Islet precursor cell (in vitro differentiated cells): ENCODE measurements at places on chromosomes 3 and 15.

DNA sequence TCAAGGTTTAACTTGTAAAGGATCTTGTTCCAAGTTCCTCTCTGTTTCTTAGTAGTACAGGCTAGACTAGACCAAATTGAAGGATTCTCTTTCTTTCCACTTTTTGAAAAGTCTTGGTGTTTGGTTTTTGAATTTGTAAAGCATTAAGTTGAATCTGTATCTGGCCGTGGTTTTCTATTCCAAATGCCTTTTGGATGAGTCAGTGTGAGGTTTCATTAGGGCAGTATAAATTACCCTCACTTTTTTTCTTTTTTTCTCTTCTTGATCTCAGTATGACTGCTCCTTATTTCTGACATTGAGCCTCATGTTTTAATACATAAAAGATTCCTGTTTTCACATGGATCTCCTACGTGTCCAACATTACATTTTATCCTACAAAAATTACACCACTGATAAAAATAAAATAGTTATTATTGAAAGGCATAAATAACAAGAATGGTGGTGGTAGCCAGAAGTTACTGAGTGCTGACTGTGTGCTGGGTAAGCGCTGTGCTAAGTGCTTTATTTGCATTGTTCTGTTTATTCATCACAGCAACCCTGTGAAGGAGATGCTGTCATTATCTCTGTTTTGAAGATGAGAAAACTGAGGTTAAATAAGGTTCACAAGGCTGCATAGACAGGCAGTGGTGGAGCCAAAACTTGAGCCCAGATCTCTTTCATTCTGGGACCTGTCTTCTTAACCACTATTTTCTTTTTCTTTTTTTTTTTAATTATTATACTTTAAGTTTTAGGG is 48.3 kb downstream of the MITF start:
- DNase-seq: no peak

DNA sequence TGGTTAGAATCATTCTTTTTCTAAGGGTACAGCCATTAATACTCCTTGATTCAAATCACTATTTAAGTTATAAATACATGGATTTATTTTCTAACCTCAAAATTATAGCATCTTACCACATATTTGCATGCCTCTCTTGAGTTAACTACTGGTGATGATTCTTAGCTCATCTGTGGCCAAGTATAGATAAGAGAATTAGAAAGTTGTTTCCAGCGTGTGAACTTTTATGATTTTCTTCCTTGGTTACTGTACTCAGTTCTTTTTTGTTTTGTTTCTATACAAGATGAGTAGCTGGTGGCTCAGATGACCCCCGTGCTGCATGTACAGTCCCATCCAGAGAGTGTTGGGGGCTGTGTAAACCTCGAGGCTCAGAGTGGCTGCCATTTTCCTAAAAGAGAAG is 124.6 kb downstream of the IGF1R start:
- DNase-seq: no peak

DNA sequence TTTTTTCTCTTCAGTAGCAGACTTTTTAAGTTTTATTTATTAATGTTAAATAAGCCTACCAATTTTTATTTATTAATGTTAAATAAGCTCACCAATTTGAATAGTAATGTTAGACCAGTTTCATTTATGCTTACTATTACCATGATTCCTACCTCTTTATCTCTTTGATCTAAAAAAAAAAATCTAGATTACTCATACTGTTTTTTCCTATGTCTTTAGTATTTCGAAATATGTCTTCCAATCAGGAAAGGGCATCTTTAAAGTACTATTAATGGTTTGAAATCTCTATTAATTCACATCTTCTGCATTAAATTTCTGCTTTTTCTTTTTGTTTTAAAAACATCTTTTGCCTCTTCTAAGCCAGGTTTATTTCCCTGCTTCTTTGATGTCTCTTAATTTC is 27.5 kb upstream of the MAPKBP1 start:
- DNase-seq: no peak

- DNase-seq: no peak
Measured at GRCh38 chr3:146313746-146314111, 62.8 kb upstream of the PLSCR4 start.

- no peak for DNase-seq
Measured at GRCh38 chr3:108215871-108216270, 6.4 kb downstream of the IFT57 start.

- peak; percentile 43 for DNase-seq
Measured at GRCh38 chr3:47008234-47008796, 28.8 kb downstream of the NBEAL2 start.

- DNase-seq: no peak
Measured at GRCh38 chr3:129256270-129256669, 6.9 kb downstream of the COPG1 start.

GRCh38 chr15:48265135-48265534 is 59.0 kb downstream of the SLC12A1 start:
- DNase-seq: no peak

DNA sequence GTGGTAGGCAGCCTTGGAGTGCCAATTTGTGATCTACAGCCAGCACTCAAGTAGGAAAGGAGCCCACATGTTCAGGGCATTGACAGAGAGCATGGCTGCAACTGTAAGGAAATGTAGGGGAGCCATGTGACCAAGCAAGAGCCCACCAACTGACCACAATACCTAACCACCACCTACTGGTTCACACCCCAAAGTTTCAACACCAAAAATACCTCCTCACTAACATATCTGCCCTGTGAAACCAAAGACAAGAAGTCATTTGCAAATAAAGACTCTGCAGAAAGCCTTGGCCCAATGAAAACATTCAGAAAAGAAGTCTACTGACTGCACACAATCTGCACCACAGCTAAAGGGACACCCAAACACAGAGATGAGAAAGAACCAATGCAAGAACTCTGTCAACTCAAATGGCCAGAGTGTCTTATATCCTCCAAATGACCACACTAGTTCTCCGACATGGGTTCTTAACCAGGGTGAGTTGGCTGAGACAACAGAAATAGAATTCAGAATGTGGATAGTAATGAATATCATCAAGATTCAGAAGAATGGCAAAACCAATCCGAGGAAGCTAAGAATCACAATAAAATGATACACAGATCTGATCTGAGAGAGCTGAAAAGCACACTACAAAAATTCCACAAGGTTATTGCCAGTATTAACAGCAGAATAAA is 40.6 kb downstream of the SLC9C1 start:
- DNase-seq: no peak

- DNase-seq: no peak
Measured at GRCh38 chr3:17932136-17932771, 189.8 kb upstream of the TBC1D5 start.

GRCh38 chr3:11591391-11592282 is 52.1 kb downstream of the VGLL4 start:
- DNase-seq: peak; percentile 98

- no peak for DNase-seq
Measured at GRCh38 chr3:27467545-27467944, 16.6 kb downstream of the SLC4A7 start.

DNA sequence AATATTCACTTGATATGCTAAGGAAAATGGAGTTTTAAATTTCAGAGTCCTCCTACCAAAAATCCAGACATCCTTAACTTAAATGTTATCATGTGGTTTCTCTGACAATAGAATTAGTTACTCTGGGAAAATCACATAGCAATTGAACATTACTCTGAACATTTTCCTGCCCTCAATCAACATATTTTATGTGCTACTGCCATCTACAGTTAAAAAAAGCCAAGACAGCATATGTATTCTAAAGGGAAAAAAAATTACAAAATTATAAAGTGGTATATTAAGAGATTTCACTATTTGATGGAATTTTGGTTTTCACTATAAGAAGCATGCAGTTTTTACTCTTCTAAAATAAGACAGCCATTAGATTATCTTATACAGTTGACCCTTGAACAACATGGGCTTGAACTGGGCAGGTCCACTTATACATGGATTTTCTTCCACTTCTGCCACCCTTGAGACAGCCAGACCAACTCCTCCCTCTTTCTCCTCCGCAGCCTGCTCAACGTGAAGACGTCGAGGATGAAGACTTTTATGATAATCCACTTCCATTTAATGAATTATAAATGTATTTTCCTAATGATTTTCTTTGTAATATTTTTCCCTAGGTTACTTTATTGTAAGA is 122.3 kb downstream of the ATP1B3 start:
- no peak for DNase-seq

DNA sequence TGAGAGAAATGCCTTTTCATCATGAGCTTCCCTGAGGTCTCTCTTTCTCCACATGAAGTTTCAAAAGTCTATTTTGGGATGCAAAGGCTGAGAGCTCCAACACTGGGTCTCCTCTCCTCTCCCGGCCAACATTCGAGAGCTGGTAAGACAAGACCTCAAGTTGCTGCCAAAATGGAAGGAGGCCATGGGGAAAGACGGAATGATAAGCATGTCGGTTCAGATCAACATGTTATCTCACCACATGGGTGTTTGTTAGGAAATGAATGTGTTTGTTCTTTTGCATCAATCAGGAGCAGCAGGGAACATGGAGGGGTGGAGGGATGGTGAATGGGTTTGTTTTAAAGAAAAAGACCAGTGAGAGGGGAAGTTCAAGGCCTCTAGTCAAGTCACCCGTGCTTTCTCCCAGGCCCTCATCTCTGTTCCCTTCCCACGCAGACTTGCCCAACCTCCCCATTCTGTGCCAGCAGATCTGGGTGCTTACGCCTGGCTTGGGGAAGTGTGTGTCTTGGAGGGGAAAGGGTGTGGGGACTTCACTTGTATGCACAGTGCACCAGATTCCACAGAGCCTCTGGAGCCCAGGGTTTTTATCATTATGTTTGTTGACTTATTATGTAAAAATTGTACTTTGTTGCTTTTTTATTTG is 23.5 kb upstream of the ATP10A start:
- no peak for DNase-seq

- no peak for DNase-seq
Measured at GRCh38 chr3:107705046-107705445, 182.3 kb downstream of the BBX start.

DNA sequence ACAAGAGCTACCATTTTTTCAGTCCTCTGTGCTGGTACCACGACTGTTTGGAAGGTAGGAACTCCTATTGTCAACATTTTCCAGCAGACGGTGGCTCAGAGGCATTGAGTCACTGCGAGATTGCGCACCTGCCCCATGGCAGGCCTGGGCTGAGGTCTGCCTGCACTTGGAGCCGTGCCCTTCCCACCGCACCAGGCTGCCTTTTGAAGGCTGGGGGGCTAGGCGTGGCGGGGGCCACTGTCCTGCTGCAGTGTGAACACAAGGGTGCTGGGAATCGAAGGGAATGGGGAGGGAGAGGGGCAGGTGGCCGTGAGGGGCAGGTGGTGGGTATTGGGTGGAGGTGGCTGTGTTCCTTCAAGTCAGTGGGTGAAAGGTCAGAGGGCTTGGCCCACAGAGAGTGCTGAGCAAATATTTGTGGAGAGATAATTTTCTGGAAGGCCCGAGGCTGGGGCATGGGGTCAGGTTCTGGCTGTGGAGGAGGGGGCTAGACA is 16.3 kb downstream of the SNX33 start:
- no peak for DNase-seq

DNA sequence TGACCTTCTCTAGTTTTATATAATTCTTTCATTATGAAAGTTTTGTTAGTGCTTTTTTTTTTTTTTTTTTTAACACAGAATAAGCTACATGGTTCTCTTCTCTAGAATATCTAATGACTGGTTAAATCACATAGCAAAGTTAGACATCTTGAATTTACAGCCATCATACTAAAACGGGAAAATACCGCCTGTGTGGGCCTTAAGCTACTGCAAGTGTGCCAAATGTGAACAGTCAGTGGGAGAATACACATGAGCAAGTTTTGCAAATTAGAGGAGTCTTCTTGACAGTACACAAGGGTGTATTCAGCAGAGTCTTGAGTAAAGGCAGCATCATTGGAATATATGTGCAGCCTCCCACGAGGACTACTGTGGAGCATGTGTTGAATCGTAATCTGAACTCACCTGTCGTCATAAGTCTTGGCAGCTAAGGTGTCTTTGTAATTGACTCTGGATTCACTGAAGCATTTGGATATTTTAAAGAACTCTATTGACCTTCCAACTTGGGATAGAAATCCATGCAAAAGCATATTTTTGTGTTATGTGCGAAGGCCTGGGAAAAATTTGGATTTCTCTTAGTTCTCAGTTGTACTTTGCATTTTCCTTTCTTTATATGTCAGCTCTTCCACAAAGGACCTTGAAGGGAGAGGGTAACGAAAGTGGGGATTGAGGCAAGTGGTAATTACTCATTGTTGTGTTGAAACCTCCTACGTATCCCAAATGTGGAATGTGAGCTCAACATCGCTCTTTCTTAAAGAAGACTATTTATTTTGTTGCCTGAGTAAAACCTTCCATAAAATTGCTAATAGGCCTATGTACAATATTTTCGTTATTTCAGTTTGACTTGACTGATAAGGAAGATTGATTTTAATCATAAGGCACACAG is 117.4 kb downstream of the ATG7 start:
- DNase-seq: no peak

GRCh38 chr15:81334768-81335435 is 11.0 kb upstream of the STARD5 start:
- DNase-seq: no peak

DNA sequence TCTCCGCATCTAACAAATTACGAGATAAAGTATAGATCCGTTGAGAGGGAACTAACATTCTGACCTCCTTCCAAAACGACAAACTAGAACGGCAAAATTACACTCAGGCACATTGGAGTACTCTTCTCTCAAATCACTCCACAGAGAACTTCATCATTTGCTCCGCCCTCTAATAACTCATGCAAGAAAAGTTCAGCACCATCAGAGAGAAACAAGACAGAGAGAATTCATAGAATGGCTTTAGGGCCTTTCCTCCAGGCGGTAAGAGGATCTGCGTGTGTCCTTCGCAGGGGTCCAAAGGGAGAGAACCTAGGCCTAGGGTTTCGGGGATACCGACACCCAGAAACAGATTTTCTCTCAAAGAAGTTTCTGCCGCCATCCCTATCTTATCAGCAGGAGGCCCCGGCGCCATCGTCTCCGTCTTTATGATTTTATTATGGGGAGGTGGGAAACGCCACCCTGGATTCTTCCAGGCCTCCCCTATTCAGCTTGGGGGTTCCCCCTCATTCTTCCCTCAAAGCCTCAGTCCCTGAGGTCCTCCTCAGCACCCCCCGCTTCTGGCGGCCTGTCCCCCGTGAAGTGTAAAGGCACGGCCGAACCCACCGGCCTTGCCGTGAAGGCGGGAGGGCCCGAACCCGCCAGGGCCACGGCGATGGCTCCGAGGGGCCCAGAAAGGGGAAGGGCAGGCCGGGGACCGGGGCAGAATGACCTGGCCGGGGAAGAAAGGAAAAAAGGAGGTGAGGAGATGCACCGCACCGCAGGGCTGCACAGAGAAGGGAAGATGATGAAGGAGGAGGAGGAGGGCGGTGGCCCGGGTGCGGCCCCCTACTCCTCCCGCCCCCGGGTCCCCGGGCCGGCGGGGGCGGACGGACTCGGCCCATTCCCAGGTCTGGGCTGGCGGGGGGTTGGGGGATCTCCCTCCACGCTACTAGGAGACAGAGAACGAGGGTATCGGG is 768 bp downstream of the UBXN7 start:
- peak; percentile 63 for DNase-seq

DNA sequence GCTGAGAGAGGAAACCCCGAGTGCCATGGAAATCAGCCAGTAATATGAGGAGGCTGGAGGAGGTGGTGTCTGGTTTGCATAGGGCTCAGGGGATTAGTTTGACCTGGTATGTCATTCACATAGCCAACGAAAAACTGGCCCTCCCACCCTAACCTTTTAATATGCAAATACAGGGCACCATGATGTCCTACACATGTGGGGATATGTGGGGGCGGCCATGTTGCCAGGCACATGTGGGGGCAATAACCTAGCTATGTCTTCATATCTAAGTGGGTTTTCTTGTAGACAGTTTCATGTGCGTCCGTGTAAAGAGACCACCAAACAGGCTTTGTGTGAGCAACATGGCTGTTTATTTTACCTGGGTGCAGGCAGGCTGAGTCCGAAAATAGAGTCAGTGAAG is 110.1 kb downstream of the MOBP start:
- DNase-seq: no peak

- no peak for DNase-seq
Measured at GRCh38 chr3:43319794-43320193, 33.5 kb downstream of the SNRK start.
